T-cell (primary cell): ENCODE measurements at places on chromosomes 5 and 9. TPM values are rescaled to one million over a fixed set of nuclear protein-coding genes. Genes with fewer than 3 reads are reported as not detected.

DNA sequence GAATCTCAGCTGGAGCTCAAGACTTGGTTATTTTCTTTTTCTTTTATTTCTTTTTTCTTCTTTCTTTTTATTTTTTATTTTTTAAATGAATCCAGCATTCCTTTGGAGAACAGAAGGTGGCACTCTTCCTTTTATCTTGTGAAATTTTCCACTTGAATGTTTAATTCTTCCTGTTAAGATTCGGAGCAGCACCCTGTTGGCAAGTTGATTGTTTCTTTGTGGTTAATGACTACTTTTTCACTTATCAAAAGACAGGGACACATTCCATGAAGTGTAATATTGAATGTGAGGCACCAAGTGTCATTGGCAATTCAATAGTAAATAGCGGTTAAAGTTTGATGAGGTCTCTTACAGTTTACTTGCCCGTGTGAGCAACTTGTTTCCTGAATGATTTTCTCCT is 240.5 kb upstream of the CHD1 start:
- no peak for DNase-seq

- no peak for DNase-seq
These were observed 78.2 kb upstream of the ARAP3 start for GRCh38 chr5:141760193-141760592.

DNA sequence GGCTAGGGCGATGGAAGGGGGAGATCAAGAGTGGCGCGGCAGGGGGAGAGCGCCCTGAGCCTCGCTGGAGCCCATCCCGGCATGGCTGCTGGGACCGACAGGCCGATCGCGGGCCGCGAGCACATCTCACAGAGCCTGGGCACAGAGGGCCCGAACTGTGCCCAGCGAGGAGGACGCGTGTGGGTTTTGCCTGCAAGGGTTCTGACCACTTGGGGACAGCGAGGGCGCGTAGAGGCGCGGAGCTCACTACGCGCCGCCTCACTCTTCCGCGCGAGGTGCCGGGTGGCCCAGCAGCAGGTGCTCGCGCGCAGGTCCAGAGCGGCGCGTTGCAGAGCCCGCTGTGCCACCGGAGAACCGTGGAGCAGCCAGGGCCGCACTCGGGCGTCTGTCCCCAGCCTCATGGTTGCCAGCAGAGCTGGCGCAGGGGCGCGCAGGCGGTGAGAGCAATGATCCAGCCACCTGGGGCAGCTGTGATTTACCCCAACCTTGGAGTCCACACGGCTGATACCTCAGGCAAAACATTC is 16.3 kb upstream of the PITX1 start:
- no peak for DNase-seq

GRCh38 chr5:69331528-69332445 is 814 bp downstream of the CCDC125 start:
- DNase-seq, result no peak

- DNase-seq, result no peak
These were observed 10.1 kb upstream of the GRIA1 start for GRCh38 chr5:153480401-153480800.

- no peak for DNase-seq
These were observed 122.4 kb downstream of the ZNF354C start for GRCh38 chr5:179182601-179183000.

DNA sequence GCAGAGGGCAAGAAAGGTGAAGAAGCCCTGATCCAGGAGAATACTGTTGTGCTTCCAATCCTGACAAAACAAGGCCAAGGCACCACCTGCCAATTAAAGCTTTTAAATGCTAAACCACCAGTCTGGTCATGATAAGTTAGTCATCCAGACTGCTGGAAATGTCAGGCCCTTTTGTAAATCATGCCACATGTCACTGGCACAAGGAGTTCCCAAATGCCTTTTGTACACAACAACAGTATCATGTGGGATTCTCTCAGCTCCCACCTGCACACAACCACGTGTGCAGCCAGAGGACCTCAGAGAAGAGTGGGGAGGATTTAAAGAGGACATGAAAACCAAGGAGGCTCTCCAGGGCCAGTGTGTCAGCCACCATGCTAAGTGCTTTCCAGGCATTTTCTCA is 99.3 kb downstream of the CDK5RAP2 start:
- no peak for DNase-seq

CXCL14 gene
- not detected for total RNA-seq

NIPAL4 gene
- total RNA-seq, result not detected

PSD2 gene
- total RNA-seq, result not detected

KCNMB1 gene
- not detected for total RNA-seq

LCN10 gene
- 2.8 TPM for total RNA-seq
